ENCODE measurements at places on chromosomes 7 and 10.

- DNase-seq, result no peak
Measured at GRCh38 chr10:123157210-123157609, 3.0 kb downstream of the BUB3 start.

- no peak for DNase-seq
Measured at GRCh38 chr7:38506004-38506403, 125.2 kb downstream of the AMPH start.

- DNase-seq, result no peak
Measured at GRCh38 chr10:71321386-71321785, 2.3 kb downstream of the SLC29A3 start.

DNA sequence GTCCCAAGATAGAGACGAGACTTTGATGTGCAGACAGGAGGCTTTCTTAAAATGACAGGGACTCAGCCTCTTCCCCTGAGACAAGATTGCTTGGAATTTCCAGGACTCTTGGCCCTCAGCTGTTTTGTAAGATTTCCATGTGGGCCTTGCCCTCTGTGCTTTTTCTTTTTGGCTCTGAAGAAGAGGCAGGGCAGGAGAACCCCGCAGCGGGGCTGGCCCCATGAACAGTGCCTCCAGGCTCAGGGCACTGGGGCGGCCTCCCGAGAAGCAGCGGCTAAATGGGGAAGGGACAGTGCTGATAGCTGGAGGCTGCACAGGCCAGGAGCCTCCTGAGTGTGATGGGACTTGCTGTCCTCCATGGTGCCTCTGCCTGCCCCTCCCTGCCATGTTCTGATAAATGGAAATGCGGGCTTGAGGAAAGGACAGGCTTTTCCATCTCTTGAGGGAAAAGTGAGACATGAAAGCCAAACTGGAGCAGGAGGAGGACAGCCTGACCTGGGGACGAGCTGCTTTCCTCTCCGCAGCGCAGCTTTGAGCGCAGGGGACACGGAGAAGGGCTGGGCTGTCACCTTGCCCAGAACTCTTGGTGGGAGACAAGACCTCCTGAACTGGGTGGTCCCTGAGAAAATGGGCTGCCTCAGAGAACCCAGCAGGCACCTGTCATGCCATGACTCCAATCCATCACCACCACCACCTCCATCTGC lies 12.1 kb downstream of the SAP25 start:
- no peak for DNase-seq

DNA sequence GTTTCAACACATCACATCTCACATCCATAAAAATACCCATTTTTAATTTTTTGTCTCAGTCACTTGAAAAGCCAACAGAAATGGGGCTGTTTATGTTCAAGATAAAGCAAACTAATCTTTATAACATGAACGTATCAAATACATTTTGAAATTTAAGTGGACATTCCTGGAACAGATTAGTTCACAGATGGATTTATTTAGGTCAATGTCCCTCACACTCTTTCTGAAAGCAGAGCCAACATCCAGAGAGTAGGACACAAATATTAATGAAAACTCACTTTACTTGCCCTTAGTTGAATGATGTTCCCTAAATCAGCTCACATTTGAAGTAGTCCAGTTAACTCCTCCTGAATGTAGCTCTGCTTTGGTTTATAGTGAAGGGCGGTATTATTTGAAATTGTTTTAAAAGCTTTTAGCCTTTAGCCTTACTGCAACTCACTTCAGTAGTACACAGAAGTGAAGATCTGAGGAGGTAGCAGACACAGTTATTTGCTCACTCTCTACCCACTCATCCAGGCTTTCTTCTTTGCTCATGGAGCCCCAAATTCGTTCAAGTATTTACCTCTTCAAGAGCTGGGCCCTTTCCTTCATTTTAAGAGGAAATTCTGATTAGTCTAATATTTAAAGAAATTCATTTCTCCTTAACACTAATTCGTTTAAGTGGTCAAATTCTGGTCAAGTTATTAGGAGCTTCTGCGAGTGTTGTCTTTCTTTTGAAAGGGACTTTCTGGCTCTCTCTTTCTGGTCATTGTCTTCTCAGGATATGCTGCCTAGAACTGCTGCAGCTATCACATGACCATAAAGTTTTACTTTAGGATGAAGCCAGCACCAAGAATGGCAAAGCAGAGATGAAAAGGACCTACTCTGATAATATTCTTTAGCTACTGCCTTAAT lies 180.6 kb upstream of the AGR3 start:
- no peak for DNase-seq

All from Right ventricle myocardium superior (tissue), 1 donor.